ENCODE measurements at places on chromosomes 4 and X.

DNA sequence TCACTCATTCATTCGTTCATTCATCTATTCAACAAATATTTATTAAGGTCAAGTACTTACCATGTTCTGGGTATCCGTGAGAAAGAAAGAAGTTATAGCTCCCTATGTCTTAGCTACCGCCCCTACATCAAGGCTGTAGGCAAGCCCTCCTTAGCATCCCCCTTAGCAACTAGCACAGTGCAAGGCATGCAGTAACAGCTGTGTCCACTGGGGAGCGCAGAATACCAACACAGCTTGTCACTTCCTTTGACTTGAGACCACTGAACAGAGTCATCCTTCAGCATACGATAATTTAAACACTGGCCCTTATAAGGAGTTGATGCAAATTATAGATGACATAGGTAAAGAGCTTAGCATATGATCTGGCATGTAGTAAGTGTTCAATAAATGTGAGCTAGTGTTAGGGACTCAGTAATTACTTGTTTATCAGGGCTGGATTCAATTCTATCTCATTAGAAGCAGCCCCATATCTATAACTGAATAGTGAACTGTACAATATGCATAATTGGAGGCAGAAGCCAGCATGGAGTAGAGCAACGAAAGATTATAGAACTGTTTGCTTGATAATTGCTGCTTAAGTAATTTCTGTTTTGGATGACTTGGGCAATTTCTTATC is 8.7 kb downstream of the KIAA1210 start:
- no peak for DNase-seq

DNA sequence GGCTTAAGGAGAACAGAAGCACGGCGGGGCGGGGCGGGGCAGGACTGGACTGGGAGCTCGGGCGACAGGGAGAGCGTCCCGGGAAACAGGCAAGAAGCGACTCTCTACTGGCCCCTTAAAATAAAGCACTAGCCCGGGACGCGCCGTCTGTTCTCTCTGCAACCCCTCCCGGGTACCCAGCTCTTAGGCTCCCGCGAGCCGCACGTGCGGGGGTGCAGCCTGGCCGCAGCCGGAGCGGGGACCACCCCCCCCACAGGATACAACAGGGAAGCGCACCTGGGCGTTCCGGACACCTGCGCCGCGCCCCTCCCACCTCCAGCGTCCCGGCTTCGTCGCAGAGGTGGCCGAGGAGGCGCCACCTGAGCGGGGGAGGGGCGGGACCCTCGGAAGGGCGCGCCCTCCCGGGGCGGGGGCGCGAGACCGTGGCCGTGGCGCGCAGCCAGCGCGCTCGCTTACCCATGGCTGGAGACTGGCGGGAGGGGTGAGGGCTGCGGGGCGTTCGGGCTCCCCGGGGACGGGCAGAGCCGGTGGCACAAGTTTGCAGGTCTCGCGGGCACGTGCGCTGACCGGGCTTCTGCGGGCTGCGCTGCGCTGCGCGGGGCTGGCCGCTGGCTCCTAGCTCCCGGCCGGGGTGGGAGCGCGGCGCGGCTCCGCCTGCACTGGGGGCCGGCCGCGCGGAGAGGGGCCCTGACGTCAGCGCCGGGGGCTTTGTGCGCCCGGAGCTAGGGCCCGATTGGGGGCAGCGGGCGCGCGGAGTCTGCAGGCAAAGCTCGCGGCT is 91.5 kb downstream of the GEMIN8 start:
- no peak for DNase-seq

- DNase-seq: no peak
Observed at GRCh38 chrX:42772874-42773273, 5.1 kb downstream of the PPP1R2C start.

- DNase-seq: no peak
Observed at GRCh38 chr4:124941267-124941666, 228.7 kb upstream of the ANKRD50 start.

DNA sequence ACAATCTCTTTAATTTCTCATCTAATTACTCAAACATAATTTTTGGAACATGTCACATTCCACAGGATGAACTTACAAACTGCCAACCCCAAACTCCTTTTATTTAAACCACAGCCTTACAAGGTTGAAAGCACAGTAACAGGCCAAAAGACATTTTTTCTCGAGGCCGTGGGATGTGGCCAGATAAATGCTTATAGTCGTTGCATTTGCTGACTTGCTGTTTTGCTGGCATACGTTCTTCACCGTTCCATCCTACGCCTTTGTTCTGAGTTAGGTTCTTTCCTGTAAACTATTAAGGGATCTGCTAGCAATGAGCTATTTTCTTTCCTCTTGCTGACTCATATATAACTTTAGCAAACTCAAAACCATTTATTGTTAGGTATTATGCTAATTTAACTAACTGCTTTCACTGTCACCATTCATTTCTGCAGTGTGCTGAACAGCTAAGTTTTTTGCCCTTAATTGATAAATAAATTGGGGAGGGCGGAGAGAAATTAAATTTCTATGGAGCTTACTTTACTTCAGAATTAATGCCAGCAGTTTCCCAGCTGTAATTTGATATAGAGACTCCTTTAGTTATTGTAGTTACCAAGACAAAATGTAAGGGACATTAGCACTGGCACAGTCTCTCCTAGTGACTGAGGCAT is 135.1 kb upstream of the PACRGL start:
- DNase-seq: no peak

- DNase-seq: no peak
Observed at GRCh38 chrX:54181202-54181953, 1.7 kb downstream of the FAM120C start.

DNA sequence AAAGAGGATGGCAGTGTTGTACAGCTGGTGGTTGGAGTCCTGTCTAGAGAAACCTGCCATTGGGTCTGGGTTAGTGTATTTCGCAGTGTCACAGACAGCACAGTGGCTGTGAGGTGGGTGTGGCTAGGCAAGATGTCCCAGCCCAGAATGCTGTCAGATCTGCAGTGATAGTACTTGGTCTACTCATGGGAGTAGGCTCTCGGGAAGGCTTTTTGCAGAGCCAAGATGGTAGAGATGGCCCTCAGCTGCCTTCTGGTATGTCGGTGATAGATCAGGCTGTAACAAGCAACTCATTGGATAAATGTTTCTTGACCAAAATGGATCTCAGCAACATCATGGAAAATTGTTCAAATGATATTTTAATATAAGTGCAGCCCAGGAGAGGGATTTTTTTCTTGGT is 84.3 kb upstream of the WDR1 start:
- no peak for DNase-seq

DNA sequence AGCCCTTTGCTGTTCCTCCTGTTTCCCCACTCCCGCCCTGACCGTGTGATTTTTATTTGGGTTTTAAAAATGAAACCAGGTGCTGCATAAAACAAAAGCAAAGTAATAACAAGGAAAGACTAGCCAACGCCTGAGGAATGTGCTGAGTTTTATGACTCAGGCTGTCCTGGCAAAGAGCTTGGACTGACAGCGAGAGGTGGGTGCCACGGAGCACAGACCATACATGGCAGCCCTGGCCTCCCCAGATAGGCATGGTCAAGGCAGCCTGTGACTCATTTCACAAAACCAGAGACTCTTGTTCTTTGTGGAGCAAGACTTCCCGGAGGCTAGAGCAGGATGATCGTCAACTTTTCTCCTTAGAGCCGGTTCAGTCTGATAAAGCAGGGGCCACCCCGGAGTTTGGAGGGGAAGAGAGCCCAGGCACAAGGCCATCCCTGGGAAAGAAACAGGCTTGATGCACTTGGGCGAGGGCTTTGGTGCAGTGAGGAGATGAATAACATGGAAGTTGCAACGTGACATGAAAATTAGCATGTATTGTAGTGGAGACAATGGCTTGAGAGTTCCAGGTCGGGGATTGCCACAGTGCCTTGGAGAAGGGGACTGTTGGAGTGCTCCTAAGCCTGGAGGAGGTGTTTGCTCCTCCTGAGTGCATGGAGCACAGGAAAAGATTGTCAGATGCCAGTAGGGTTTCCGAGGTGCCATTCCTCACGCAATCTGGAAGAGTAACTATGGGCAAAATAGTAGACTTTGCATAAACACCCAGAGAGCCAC is 54.8 kb downstream of the C4orf51 start:
- DNase-seq: peak; percentile 87

- DNase-seq: no peak
Observed at GRCh38 chr4:90190525-90190924, 63.3 kb downstream of the CCSER1 start.

GRCh38 chr4:153643406-153644383 is 40.4 kb upstream of the TLR2 start:
- peak; percentile 26 for DNase-seq

DNA sequence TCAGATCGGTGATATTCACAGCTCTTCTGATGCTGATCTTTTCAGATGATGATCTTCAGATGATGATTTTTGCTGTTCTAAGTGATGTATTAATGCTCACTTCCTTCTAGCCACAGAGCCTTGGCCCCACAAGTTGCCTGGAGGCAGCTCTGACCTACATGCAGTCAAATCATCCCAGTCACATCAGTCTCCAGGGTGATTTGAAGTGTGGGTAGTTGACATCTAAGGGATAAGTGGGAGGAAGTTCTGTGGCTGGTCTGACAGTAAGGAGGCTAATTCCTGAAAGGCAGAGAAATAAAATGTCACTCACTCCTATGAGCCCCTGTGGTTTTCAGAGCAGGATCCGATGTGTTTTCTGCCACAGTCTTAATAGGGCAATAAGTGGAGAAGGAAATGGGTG is 79.8 kb upstream of the RPL34 start:
- DNase-seq: no peak

- DNase-seq: no peak
Observed at GRCh38 chr4:113461281-113461680, 300.3 kb downstream of the CAMK2D start.

- DNase-seq: no peak
Observed at GRCh38 chrX:116757491-116757890, 294.7 kb upstream of the CT83 start.

DNA sequence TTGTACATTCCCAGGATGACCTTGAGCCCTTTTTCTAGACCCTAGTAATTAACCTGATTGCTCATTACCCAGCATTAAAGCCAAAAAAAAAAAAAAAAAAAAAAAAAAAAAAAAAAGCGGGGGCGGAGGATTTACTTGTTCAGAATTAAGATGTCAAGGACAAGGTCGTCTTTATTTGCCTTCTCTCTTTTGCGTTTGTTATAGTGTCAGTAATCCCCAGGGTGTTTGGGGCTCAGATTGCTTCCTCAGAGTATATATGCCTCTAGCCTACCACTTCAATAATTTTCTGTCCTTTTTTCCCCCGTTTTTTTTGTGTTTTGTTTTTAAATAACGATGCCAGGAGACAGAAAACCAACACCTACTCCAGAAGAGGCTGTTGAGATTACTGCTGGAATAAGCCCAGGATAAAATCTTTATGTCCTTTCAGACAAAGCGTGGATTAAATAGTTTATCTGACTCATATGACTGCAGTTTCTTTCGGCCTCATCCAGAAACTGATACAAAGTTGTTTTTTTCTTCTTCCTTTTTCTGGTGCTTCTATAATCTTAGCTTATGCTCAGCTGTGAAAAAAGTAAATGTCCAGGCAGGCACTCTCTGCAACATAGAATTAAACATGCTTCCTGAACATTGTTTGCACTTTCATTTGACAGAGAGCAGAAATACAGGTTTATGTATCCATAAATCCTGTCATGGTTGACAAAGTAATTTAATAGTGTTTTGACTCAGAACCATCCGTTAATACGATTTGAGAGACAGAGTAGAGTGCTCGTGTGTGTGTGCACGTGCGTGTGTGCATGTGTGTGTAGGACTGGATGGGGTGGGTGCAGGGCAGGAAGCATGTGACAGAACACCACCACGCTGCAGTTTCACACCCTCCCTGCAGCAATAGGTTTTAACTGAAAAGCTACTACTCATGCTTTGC is 138.6 kb downstream of the AFF1 start:
- DNase-seq: peak; percentile 83

- DNase-seq: peak; percentile 84
Observed at GRCh38 chr4:124879195-124879594, 166.7 kb upstream of the ANKRD50 start.

DNA sequence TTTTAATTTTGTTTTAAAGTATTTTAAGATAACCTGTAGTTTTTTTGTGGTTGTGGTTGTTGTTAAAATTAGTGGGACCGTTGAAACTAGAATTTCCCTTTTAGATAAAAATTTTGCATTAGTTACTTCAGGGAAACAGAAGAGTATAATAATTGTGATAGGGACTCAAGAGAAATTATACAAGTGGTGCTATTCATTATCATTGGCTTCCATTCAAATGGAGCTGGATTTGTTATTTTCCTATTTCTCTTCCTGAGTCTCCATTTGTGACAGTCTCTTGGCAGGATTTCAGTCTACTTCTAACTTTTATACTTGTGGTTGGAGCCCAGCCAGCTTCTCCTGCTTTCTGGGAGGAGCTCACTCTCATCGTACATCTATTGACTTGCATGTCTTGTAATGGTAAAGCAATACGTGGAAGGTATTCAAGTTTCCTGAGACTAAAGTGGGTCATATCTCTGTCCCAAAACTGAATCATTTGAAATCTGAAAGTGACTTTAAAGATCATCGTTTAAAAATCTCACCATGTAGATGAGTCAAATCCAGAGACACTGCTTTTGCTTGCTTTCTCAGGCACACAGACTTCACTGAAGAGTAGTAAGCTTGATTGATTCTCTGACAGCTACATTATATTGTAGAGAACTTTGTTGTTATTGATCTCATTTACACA is 155.8 kb downstream of the RPA4 start:
- DNase-seq: peak; percentile 26

DNA sequence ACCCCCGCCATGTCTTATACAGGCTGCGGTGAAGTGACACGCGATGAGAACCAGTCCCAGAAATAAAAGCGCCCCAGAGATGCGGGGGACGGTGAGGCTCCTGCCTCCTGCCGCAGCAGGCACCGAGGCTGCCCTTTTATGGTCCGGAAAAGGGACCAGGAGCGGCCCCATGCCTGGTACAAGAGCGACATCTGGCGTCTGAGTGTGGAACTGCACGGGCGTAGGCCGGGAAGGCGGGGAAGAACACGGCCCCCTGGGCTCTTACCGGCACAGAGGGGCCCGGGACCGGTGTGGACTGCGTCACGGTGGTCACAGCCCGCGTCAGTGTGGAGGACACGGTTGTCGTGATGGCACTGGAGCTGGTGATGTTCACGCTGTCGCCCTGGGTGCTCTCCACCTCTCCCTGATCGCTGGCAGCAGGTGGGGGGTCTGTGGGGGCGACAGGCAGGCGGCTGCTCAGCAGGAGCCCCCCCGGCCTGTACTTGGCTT is 8.9 kb upstream of the RENBP start:
- no peak for DNase-seq

DNA sequence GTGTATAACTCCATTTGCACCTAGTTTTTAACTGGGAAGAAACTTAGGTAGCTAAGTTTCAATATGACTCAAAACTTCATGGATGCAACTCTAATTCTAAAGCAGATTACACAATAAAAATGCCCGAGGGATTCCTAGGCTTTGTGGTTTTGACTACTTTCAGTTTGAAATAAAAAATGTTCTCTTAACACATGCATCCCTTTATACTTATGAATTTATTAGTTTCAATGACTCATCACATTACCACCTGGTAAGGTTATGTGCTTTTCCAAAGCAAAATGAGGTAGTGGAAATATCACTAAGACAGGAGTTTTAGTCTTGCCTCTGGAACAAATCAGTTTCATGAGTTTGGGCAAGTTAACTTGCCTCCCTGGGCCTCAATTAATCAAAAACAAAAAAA is 125.5 kb downstream of the OPHN1 start:
- DNase-seq: no peak
